Upper lobe of right lung (tissue), 1 donor: ENCODE measurements at places on chromosomes 7 and 10. TPM values are rescaled to one million over a fixed set of nuclear protein-coding genes. Genes with fewer than 3 reads are reported as not detected.

C10orf105 gene
- 0.52 TPM for total RNA-seq

ABCC2 gene
- 1.1 TPM for total RNA-seq

- DNase-seq, result no peak
These were observed 284.3 kb upstream of the KAT6B start for GRCh38 chr10:74542077-74542476.

- no peak for DNase-seq
These were observed 58.7 kb downstream of the DNAJC1 start for GRCh38 chr10:21944727-21945386.

GOLGA7B gene
- total RNA-seq, result 0.98 TPM

CNTNAP2 gene
- 0.41 TPM for total RNA-seq

HGF gene
- total RNA-seq, result 26.5 TPM

- no peak for DNase-seq
These were observed 7.9 kb downstream of the STMP1 start for GRCh38 chr7:135670179-135670578.
